Urothelium cell line (cell line): ENCODE measurements at places on chromosomes 4 and X.

- no peak for DNase-seq
Observed at GRCh38 chr4:88919056-88919455, 137.9 kb downstream of the FAM13A start.

GRCh38 chr4:24837781-24838180 lies 42.4 kb downstream of the SOD3 start:
- DNase-seq: no peak

GRCh38 chr4:15753786-15754185 lies 24.3 kb upstream of the CD38 start:
- DNase-seq: no peak

GRCh38 chr4:175983636-175984035 lies 82.0 kb upstream of the WDR17 start:
- DNase-seq: no peak

DNA sequence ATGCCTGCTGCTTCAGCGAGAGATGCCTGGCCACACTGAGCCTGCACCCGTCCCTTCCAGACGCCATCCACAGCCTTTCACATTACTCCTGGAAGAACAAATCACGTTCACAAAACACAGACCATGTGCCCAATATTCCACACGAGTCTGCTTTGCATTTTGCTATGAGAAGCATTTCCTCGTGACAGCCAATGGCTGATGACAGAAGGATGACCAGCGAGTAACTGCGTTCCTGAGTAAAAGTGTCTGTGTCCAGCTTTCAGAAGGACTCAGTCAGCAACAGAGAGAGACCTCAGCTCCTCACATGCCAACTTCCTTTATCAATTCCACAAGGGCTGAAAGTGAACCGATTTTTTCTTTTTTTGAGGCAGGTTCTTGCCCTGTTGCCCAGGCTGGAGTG lies 19.5 kb downstream of the NAT8L start:
- no peak for DNase-seq

GRCh38 chr4:1500231-1500965 lies 94.2 kb upstream of the NKX1-1 start:
- DNase-seq: no peak

DNA sequence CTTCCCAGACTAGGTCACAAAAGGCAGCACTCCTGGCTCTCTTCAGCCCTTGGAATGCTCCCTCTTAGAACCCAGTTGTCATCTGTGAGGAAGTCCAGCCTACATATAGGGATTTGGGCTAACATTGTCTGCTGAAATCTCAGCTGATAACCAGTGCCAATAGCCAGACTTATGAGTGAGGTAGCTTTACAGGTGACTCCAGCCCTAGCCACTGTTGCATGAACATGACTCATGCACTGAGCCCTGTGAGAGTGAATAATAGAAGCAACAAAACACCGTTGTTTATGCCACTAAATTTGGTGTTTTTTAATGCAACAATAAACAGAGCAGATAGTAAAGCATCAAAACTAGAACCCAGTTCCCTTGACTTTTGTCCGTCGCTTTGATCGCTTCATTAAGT lies 433.2 kb downstream of the STIM2 start:
- no peak for DNase-seq

DNA sequence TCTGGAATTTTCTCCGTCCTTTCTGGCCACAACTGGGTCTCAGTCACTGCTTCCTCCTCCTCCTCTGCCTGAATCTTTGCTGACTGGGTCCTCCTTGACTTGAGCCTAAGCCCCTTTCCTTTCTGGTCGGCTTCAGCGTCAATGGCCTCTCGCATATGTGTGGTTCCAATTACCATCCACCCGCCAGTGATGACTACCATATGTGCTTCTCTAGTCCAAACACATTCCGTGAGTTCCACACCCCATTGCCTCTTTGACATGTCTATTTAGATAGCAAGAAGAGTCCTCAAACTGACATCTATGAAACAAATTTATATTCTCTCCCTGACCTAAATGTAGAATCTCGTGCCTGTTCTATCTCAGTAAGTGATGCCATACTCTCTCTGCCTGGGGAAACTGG lies 19.8 kb downstream of the MXRA5 start:
- no peak for DNase-seq

GRCh38 chr4:188439641-188440311 lies 300.5 kb downstream of the TRIML1 start:
- no peak for DNase-seq

GRCh38 chrX:109773374-109773773 lies 40.3 kb upstream of the ACSL4 start:
- no peak for DNase-seq

- DNase-seq: no peak
Observed at GRCh38 chr4:25950461-25951389, 36.7 kb downstream of the SMIM20 start.

DNA sequence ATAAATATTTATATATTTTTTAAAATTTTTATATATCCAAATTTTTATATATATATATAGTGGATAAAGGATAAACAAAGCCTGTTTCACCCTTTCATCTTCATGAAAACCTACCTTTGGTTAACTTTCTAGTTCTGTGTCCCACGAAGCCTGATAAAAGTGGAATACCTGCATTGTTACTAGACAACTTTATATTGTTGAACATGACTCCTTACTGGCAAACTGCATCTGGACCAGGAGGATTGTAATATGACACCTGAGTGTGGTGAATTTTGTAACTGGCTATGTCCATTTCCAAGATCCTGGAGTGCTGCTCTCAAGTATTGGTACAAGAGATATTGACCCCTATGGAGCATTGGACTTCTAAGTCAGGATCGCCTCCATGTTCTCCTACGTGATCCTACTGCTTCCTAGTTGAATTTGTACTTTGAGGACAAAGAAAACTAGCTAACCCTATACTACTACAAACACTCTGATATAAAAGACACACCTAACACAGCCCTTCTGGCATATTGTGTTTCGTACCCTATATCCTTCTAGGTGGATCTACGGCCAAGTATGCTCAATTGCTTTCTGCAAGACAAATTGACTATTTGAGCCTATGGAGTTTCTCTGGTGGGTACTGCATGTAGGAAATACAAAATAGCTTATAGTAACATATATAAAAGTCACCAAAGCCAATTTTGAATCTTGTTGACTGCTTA lies 61.3 kb upstream of the PRRG1 start:
- no peak for DNase-seq

DNA sequence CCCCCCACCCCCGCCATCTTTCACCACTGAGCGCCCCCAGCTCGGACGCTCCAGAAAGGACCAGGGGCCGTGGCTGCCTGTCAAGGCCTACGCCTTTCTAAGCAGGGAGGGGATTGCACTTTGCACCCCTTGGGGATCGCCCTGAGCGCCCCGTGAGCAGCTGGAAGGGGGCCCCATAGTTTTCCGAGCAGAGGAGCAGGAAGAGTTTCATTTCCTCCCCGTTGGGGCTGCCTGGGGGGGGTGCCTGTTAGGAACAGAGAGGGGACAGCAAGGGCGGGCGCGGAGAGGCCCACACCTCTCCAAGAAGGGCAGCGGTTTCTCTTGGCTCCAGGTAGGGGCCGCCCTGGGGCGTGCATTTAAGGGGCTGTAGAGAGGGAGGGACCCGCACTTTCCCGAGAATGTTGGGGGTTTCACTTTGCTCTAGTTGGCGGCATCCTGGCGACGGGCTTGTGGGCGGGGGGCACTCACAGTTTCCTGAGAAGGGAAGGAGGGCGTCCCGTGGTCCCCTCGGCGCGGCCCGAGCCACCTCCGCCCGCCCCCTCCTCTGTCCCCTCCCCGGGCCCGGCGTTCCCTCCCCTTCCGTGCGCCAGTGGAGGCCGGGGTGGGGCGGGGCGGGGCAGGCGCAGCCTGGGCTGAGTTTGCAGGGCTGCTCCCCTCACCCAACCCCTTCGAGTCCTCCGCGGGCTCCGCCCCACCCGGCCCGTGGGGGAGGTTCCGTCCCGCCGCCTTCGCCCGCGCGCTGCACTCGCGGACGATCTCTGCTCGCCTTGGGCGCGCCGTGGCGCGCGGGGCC lies 82.3 kb upstream of the CD99 start:
- peak; percentile 71 for DNase-seq

GRCh38 chr4:168118116-168118655 lies 25.8 kb downstream of the ANXA10 start:
- no peak for DNase-seq

- DNase-seq: no peak
Observed at GRCh38 chr4:173547889-173548288, 17.9 kb upstream of the HAND2 start.

- no peak for DNase-seq
Observed at GRCh38 chr4:128560754-128561495, 248.6 kb upstream of the JADE1 start.

- DNase-seq: no peak
Observed at GRCh38 chr4:165118256-165118909, 5.7 kb upstream of the TMEM192 start.

GRCh38 chr4:43394976-43395375 lies 502.5 kb downstream of the GRXCR1 start:
- DNase-seq: no peak

GRCh38 chr4:166458756-166459155 lies 585.7 kb downstream of the TLL1 start:
- no peak for DNase-seq

GRCh38 chrX:39261446-39262147 lies 460.3 kb downstream of the MID1IP1 start:
- DNase-seq: peak; percentile 36

GRCh38 chr4:76585897-76586360 lies 150.9 kb downstream of the SHROOM3 start:
- no peak for DNase-seq

DNA sequence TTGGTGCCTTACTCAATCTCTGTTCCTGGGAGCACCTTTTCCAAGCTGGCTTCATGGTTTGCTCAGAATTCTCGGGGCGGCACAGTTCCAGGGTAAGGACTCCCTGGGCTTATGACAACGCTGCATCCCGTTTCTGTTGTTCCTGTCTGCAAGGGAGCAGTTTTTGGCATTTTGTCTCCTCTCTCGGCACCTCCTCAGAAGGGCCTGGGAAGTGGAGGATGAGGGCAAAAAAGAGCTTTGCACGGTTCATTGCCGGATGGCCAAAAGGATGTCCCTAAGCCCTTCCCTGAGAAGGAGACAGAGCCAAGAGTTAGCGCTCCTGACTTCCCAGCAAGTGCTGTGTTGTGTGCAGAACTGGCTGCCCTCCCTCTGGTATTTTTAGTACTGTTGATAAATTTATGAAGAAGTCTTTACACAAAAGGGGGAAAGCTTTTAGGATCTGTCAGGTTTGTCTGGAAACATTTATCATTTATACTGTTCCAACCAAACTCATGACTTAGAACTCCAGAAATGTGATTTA lies 13.4 kb downstream of the SRD5A3 start:
- no peak for DNase-seq

DNA sequence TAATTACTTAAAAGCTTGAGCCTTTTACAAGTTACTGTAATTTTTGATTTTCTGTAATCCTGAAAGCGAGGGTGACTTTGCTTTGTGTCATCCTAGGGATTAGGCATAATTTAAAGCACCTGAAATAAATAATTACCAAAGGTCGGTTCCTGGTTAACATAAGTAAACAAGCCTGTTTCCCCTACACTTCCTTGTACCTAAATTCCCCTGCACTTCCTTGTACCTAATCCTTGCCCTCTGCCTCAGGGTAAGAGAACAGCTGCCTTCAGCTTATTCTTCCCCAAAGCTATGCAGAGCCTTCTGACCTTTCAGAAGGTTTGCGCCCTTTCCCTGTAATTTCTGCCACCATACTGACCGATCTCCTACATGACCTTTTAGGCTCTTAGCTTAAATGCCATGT lies 166.1 kb upstream of the PDE5A start:
- DNase-seq: no peak

DNA sequence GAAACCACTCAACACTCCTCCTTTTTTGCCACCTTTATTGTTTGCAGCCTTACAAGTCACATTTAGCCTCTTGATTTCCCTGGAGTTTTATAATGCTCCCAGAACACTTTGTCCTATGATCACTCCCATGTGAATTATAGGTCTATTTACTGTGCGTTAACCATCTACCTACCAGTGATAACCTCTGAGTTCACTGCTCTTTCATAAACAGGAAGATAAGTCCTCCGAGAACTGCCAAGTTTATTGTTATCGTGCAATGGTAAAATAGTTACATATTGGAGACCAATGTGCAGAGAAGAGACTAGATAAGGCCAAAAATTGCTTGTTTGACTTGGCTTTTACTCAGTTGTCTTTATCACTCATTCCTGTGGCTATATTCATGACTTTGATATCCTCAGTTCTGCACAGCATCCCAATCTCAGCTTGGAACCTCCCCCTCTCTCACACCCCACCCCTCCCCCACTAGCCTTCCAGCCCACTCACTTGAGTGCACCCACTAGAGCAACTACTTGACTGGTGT lies 12.9 kb upstream of the NUDT9 start:
- DNase-seq: no peak

- no peak for DNase-seq
Observed at GRCh38 chrX:65994519-65995506, 45.1 kb downstream of the VSIG4 start.

GRCh38 chr4:90996813-90997212 lies 869.6 kb downstream of the CCSER1 start:
- DNase-seq: no peak

DNA sequence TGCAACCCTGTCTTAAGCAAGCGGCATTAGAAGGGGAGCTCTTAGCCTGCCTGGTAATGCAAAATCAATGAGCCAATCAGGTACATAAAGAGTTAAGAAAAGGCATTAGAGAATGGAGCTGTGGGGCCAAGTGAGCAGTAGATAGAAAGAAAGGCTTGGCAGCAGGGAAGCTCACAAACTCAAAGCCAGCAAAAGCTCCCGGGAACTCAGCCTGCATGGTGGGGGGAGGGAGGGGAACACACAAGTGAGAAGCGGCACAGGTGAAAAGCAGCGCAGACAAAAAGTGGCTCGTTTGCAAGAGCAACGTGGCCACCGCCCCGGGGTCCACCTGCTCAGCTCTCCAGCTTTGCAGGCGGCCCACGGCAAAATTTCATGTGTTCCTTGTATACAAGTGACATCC lies 818.5 kb downstream of the FAM133A start:
- DNase-seq: no peak

DNA sequence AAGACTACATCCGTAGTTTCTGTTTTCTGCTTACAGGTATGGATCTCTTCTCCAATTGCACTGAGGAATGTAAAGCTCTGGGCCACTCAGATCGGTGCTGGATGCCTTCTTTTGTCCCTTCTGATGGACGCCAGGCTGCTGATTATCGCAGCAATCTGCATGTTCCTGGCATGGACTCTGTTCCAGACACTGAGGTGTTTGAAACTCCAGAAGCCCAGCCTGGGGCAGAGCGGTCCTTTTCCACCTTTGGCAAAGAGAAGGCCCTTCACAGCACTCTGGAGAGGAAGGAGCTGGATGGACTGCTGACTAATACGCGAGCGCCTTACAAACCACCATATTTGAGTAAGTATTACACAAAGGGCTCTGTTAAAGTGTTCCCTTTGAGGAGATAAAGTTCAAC lies 13.8 kb downstream of the PCDH10 start:
- no peak for DNase-seq
